Neural crest cell (in vitro differentiated cells): ENCODE measurements at places on chromosomes 5 and 9. TPM values are rescaled to one million over a fixed set of nuclear protein-coding genes. Genes with fewer than 3 reads are reported as not detected.

SLC34A1 gene
- 0.16 TPM in 1 of 2 replicates, not detected in the other for total RNA-seq

DNA sequence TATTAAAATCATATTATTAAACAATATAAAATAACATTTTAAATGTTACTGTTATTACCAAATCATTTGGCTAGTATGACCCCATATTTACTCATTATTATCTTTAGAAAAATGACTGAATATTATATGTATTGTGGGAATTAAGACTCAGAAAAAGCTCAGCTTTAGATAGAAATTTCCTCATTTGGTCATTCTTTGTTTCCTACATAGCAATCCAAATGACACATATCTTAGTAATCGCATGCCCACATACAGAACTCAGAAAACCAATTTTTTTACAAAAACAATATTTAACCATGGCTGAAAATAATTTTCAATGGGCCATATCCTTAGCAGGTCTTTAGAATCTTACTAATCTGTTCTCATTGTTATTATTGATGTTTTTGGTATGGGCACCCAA is 53.8 kb upstream of the TSLP start:
- DNase-seq, result no peak

DNA sequence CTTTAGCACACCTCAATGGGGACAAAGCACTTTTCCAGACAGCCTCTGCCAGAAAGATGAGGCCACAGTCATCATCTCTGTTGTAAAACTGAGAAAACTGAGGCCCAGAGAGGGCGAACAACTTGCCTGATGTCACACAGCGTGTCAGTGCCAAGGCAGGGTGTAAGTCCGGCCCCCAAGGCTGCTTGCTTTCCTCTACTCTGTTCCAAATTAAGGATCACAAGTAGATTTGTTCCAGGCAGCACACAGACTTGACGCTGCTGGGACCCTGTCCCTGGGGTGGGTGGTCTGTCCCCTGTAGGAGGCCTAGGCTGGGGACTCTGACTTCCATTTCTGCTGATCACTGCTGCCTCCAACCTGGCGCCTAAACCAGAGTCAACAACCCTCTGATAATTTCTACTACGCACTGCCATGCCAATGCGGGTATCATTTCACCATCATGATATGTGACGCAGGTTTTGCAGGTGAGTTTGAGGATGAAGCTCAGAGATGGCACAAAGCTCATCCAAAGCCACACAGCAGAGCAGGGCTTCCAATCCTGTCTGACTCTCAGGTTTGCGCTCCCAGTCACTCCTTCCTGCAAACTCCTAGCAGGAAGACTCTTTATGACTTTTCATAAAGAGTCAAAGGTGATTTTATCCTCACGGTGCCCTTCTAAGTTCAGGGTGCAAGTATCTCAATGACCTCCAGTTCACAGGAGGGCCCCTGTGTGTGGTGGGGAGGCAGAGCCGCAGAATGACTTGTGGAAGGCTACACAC is 13.5 kb upstream of the RALGDS start:
- no peak for DNase-seq

GRCh38 chr9:128405780-128406171 is 14.9 kb upstream of the CERCAM start:
- DNase-seq, result no peak

DNA sequence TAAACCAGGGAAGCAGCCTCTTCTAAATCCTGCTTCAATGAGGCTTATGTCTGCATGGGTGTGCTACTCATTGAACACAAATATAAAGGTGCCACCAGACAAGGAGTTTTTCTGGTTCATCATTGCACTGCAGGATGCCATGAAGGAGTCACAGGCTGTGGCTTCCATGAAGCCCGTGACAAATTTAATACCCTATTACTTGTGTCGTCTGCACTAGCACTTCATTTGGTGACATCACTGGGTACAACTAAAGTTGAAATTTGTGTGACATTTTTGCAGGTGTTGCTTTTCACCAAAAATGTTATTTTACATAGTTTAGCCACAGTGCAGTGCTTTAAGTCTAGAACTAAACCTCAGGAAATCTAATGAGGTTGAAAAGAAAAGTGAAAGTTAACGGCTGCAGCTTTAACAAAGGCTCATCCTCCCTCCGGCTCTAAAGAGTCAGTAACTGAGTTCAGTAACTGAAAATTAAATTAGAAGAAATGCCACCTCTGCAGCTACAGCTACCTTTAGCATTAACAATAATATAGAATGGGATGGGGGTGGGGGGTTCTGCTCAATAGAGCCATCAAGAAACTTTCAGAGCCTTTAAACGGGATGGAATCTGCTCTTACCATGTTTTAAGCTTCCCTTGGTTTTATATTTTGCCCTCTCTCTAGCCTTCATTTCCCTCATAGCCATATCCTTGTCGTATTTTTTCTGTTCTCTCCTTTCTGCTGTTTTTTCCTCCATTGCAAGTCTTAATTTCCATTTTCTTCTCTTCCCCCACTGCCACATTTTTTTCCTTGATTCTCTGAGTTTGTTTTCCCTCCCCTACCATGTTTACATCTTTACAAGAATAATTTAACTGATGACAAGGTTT is 233.8 kb upstream of the TMEM161B start:
- DNase-seq, result no peak

- peak; percentile 26 for DNase-seq
Measured at GRCh38 chr5:139903795-139904565, 108.4 kb downstream of the PSD2 start.

DNA sequence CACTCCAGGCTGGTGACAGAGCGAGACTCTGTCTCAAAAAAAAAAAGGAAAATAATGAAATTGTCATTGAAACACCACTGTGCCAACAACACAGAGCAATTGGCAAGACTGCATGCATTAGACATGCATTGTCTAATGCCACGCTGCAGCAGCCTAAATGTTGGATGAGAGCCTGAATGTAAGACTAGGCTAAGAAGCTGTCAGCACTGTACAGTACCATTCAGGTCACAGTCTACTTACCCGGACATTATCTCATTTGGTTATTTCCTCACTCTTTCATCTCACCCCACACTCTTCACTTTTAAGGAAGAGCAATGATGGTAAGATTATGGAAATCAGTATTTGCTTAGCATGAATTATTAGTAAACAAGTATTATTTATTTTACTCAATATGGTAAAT is 31.3 kb upstream of the PPP2CA start:
- DNase-seq, result no peak

- peak; percentile 39 for DNase-seq
Measured at GRCh38 chr5:95864944-95865504, 42.5 kb upstream of the GLRX start.

- no peak for DNase-seq
Measured at GRCh38 chr5:116543501-116543900, 31.1 kb downstream of the SEMA6A start.

- DNase-seq, result no peak
Measured at GRCh38 chr5:107302441-107302840, 368.3 kb downstream of the EFNA5 start.

DNA sequence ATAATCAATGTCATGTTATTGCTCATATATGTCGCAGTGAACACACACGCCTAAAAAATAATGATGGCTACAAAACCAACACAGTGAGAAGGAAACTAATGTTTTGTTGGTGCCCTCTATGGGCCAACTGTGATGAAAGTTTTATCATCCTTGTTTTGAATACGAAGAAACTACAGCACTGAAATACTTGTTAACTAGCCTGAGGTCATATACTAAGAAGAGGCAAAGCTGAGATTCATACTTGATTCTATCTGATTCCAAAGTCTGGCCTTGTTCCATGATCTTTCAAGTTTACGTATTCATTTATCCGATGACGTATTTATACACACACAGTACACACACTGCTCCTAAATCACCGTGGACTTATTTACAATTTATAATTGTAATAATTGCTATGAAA is 16.1 kb upstream of the DRD1 start:
- DNase-seq, result no peak

DNA sequence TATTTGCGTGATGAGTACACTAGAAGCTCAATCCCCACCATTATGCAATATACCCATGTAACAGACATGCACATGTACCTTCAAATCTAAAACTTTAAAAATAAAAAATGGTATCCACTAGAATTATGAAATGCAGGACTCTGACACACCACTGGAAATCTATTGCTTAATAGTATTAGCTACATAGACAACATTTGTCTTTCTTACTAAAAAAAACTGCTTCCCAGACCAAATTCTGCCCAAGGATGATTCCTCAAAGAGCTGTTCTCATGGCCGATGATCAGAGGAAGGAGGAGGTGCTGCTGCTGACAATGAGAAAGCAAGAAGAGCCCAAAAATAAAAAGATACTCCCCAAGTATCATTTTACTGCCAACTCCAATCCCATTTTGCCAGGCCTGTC is 67.2 kb downstream of the TTC39B start:
- DNase-seq, result no peak

DNA sequence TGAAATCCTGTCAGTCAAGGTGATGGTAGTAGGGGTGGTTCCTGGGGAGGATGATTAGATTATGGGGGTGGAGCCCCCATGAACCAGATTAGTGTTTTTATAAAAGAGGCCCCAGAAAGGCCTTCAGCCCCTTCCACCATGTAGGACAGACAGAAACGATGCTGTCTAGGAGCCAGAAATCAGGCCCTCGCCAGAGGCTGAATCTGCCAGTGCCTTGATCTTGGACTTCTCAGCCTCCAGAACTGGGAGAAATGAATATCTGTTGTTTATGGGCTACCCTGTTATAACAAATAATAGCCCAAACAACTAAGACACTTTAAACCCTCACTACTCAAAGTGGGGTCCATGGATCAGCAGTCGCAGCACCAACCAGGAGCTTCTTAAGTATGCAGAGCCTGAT is 20.2 kb upstream of the FOXB2 start:
- no peak for DNase-seq

DNA sequence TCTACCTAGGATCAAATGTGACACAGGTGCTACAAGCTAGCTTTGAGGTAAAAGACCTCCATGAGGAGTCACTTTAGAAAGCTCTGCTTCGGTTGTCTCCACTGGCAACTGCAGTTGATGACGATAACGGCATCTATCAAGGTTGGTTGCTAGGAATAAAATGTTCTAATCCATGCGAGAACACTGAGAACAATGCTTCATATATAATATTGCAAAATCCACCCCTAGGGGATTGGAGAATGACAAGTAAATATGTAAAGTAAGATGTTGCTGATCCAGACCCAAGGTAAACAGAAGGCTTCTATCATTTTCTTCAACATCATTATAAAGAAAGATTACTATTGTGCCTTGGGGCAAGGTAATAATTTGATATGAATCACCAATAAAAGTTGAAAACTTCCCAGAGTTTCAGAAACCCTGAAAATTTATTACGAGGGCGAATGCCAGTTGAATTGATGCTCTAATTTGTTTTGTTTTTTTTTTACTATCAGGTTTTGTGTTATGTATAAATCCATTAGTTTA is 1003.4 kb downstream of the CDH18 start:
- DNase-seq, result no peak

DNA sequence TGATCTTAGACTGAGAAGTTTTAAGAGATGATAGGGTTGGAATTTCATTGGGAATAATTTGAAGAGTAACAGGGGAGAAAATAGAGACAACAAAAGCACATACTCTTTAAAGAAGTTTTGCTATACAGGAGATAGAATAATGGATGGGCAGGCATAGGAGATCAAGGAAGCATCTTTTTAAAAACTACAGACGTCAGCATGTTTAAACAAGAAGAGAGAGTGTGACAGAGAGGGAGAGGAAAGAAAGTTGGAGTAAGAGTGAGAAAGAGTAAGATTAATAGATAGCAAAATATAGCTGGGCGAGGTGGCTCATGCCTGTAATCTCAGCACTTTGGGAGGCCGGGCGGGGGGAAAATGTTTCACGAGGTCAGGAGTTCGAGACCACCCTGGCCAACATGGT is 5.3 kb upstream of the LVRN start:
- no peak for DNase-seq

SUSD3 gene
- 0.27 TPM in 1 of 2 replicates, not detected in the other for total RNA-seq

TMEM250 gene
- 37.4 and 39.0 TPM in 2 replicates for total RNA-seq

- DNase-seq, result no peak
Measured at GRCh38 chr5:55911784-55912653, 60.9 kb downstream of the IL31RA start.

GRCh38 chr9:126435105-126435504 is 108.5 kb downstream of the MVB12B start:
- DNase-seq, result no peak

DNA sequence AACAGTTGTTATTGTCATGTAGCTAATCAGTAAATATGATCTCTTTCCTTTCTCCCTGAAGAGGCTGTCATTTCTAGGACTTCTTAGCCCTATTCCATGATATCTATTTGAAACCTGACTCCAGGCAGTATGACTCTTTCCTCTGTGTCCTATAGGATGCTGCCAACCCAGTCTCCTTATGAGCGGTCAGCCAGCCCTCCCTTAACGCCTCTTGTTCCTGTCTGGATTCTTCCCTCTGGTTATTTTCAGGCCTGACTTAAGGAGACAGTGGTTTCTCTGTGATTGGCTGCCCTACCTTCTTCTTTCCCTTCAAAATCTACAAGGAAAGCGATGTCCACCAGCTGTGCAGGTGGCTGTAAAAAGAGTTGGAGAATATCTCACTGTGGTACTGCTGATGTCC is 19.4 kb upstream of the C5orf63 start:
- no peak for DNase-seq

GRCh38 chr5:149656576-149657182 is 73.4 kb upstream of the PPARGC1B start:
- DNase-seq, result no peak

DNA sequence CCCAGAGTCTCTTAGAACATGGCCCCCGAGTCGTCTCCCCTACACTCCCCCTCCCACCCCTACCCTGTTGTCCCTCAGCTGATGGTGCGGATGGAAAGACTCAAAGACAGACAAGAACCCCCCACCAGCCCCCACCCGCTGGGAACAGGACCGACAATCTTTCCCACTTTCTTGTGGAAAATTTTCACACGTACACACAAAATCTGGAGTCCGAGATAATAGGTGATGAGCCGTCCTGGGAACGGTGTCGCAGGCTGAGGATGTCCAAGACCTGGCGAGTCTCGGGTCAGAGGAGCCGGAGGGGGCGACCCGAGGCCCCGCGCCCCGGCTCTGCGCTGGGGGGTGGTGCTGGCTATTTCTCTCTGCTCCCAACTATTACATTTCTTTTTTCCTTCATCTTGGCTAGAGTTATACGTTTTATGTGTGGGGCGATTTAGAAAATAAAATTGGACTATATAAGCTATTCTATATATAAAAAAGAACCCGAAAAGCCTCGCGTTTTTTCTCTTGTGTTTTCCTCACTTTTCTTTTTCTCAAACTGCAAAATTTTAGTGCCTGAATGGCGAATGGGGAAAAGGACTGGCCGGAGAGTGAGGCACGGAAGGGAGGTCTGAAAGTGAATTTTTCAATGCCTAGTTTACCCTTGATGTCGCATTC is 188.8 kb downstream of the MEF2C start:
- no peak for DNase-seq

- DNase-seq, result no peak
Measured at GRCh38 chr9:91843623-91844148, 106.3 kb downstream of the ROR2 start.

- no peak for DNase-seq
Measured at GRCh38 chr5:110371725-110372041, 354.8 kb downstream of the TMEM232 start.
